Natural killer cell (primary cell): ENCODE measurements at places on chromosomes 4 and X. TPM values are rescaled to one million over a fixed set of nuclear protein-coding genes. Genes with fewer than 3 reads are reported as not detected.

DNA sequence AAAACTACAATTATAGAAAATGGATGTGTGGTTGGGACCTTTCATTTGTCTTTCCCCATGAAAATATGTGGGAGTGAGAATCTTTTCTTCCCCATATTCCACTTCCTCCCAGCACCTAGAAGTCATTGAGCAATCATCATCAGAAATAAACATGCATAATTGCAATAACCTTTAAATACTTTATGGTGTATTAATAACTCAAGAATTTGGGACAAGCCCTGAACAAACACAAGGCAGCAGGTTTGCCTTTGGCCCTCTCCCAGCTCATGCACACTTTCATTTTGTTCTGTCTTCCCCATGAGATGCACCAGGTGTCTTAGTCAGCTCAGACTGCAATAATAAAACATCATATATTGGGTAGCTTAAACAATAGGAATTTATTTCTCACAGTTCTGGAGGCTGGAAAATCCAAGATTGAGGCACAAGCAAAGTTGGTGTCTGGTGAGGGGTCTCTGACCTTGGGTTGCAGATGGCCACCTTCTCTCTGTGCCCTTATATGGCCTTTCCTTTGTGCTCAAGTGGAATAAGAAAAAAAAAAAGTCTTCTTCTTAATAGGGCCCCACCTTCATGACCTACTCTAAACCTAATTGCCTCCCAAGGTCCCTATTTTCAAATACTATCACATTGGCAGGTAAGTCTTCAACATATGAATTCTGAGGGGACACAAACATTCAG is 34.7 kb upstream of the TMEM184C start:
- DNase-seq: no peak
- H3K36me3 ChIP-seq: no peaks in the 10 kb centered on the region
- no peak overlapping the region for H3K4me3 ChIP-seq
- no peaks in the 10 kb centered on the region for H3K4me1 ChIP-seq
- H3K27ac ChIP-seq: no peak overlapping the region

- H3K27me3 ChIP-seq: no peaks in the 10 kb centered on the region
- DNase-seq: peak; percentile 19
- H3K36me3 ChIP-seq: no peaks in the 10 kb centered on the region
- H3K4me1 ChIP-seq: peaks cover 8% of the 10 kb centered on the region
- H3K4me3 ChIP-seq: no peak overlapping the region
- no peak overlapping the region for H3K27ac ChIP-seq
Measured at GRCh38 chrX:15146515-15146914, 123.4 kb downstream of the ASB9 start.

DNA sequence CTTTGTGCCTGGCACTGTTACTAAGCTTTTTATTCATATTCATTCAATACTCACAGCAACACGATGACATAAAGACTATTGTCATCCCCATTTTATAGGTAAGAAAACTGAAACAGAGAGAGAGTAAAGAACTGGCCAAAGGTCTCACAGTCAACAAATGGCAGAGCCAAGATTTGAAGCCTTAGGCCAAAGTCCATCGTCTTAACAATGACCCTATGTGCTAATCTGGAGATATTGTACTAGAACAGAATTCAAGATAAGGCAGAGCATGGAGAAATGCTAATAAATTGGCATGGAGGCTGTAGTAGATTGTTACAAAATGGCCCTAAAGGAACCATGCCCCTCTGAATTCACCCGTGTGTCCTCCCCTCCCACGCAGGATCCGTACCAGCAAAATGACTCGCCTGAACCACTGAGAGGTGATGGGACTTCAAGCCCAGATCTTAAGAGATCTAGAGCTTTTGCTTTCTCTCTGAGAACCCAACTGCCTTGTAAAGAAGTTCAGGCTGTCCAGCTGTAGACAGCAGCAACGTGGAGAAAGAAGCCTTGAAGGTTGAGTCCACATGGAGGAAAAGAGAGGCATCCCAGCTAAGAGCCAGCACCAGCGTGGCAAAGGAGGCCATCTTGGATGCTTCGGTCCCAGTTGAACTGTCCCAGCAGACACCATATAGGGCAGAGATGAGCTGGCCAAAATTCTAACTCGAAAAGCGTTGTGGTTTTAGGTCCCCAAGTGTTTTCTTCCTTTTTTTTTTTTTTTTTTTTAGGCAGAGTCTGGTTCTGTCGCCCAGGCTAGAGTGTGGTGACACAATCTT is 52.8 kb upstream of the RBM47 start:
- DNase-seq: no peak
- H3K27ac ChIP-seq: no peak overlapping the region
- no peaks in the 10 kb centered on the region for H3K36me3 ChIP-seq
- H3K27me3 ChIP-seq: no peaks in the 10 kb centered on the region

DNA sequence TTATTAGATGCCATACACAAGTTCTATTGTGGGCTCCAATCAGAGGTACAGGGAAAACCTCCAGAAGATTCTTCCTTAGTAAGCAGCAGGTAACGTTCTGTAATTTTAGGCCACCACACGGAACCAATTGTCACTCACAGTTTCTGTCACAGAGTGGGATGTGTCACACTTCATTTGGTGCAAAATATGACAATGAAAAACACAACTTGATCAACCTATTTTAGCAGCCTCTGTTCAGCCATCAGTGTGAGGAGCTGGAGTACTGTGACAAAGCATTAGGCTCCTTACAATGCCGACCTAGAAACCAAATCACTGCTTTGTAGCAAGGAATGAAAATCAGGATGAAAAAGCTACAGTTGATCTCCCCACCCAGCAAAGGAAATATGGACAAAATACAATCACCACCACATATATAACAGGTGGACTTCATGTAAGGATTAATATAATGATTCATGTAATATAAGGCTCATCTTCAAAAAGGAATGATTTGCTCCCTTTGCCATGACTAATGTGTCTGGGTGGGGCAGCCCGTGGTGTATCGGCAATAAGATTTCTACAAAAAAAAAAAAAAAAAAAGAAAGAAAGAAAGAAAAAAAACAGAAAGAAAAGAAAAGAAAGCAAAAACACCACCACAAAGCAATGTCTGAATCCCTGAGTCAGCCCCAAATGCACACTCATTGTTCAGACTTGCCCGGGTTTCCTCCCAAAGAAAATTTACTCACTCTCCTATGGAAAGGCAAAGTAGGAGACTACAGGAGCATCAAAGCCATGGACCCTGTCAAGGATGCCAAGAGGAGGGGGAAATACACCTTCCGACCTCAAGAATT is 36.0 kb downstream of the SLC9A7 start:
- H3K27ac ChIP-seq: no peak overlapping the region
- no peaks in the 10 kb centered on the region for H3K4me1 ChIP-seq
- no peak overlapping the region for H3K4me3 ChIP-seq
- no peak for DNase-seq
- H3K36me3 ChIP-seq: no peaks in the 10 kb centered on the region

- no peaks in the 10 kb centered on the region for H3K4me1 ChIP-seq
- H3K36me3 ChIP-seq: no peaks in the 10 kb centered on the region
- no peak for DNase-seq
- H3K4me3 ChIP-seq: no peak overlapping the region
Measured at GRCh38 chrX:84710611-84711010, 208.4 kb upstream of the HDX start.

- no peak for DNase-seq
- H3K27ac ChIP-seq: no peak overlapping the region
- no peaks in the 10 kb centered on the region for H3K36me3 ChIP-seq
- no peaks in the 10 kb centered on the region for H3K27me3 ChIP-seq
- no peaks in the 10 kb centered on the region for H3K4me1 ChIP-seq
Measured at GRCh38 chrX:44228621-44229020, 114.9 kb downstream of the EFHC2 start.

DNA sequence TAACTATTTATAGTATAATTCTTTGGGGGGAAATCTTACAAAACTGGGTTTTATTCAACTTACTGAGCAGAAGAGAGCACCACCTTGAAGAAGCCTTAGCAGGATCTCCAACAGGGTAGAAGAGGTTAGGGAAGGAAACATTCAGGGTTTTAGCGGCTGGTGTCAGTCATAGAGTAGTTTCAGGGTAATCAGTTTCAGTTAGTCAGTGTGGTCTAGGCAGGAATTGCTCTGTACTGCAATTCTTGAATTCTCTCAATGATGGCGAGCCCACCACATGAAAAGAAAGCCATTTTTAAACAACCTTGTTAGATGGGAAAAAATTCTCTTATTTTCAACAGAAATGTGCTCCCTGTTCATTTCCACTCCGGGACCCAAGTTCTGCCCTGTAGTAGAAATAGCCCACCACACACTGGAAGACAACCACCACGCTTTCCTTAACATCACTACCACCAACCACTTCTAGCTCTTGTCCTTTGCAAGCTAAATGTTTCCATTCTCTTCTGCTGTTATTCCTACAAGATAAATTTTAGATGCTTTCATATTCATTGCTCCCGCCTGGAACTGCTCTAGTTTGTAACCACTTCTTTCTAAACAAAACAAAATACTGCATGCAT is 25.9 kb downstream of the COL25A1 start:
- H3K4me3 ChIP-seq: no peak overlapping the region
- no peak for DNase-seq
- no peaks in the 10 kb centered on the region for H3K36me3 ChIP-seq
- H3K4me1 ChIP-seq: no peaks in the 10 kb centered on the region
- no peaks in the 10 kb centered on the region for H3K27me3 ChIP-seq

GRCh38 chr4:37889849-37890800 is 759 bp upstream of the TBC1D1 start:
- DNase-seq: peak; percentile 29
- H3K4me3 ChIP-seq: peak overlapping the region; percentile 65
- H3K36me3 ChIP-seq: no peaks in the 10 kb centered on the region
- H3K27me3 ChIP-seq: no peaks in the 10 kb centered on the region
- H3K27ac ChIP-seq: peak overlapping the region; percentile 10

GRCh38 chr4:29908276-29908675 is 811.9 kb upstream of the PCDH7 start:
- no peak overlapping the region for H3K4me3 ChIP-seq
- no peaks in the 10 kb centered on the region for H3K36me3 ChIP-seq
- no peaks in the 10 kb centered on the region for H3K27me3 ChIP-seq
- H3K27ac ChIP-seq: no peak overlapping the region
- no peaks in the 10 kb centered on the region for H3K4me1 ChIP-seq
- DNase-seq: no peak

DNA sequence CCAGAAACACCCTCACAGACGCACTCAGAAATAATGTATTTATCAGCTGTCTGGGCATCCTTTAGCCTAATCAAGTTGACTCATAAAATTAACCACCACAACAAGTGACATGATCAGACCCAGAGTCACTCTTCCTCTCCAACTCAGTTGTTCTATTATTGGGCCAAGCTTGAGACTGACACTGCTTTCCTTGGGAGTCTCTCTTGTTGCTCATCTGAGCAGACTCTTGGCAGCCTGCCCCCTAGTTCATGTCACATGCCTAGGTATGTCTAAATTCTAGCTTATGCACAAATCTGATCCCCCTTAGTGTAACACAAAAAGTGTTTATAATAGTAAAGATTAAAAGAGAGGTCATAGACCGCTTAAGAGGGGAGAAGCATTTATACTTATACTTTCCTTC is 72.6 kb upstream of the ADAMTS3 start:
- no peaks in the 10 kb centered on the region for H3K27me3 ChIP-seq
- H3K4me3 ChIP-seq: no peak overlapping the region
- no peaks in the 10 kb centered on the region for H3K4me1 ChIP-seq

GRCh38 chr4:138685316-138685715 is 330.3 kb upstream of the NOCT start:
- no peaks in the 10 kb centered on the region for H3K36me3 ChIP-seq
- no peak overlapping the region for H3K27ac ChIP-seq
- H3K4me1 ChIP-seq: no peaks in the 10 kb centered on the region
- H3K27me3 ChIP-seq: no peaks in the 10 kb centered on the region

DNA sequence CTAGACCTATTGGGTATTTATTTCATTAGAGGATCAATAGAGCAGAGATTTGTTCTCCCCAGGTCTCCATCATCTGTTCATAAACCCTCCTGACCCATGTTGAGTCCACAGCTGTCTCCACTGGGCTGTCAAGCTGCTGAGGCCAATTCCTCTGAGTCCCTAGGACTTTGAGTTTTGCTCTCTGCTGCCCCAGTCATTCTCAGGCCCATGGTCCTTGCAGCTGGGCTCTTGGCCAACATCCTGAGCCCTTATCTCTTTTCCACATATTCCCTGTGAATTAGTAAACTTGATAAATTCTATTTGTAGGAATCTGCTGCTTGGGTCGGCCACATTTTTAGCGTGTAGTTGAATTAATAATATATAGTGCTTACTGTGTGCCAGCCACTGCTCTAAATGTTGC is 41.9 kb downstream of the FHL1 start:
- peaks cover 6% of the 10 kb centered on the region for H3K4me1 ChIP-seq
- no peak overlapping the region for H3K27ac ChIP-seq
- no peak for DNase-seq
- H3K27me3 ChIP-seq: no peaks in the 10 kb centered on the region
- no peaks in the 10 kb centered on the region for H3K36me3 ChIP-seq
- no peak overlapping the region for H3K4me3 ChIP-seq

- H3K4me3 ChIP-seq: no peak overlapping the region
- no peaks in the 10 kb centered on the region for H3K36me3 ChIP-seq
- H3K27ac ChIP-seq: no peak overlapping the region
Measured at GRCh38 chr4:21949073-21949457, 493 bp upstream of the KCNIP4 start.

DNA sequence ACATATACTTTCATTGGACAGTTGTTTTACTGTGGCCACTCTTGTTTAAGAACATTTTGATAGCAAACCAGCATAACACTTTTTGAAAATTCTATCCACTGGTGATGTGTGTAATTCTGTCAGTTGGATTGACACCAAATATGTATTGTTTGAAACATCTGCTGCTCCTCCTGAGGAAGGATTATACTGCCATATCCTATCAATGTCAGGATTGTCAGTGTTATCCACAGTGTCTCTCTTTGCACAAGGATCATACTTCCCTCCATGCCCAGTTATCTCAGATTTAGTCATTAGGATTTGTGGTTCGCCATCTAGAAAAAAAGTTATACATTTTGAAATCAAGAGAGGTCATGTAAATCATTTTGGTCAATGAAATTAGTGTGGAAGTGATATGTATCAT is 1859.6 kb downstream of the C4orf33 start:
- no peaks in the 10 kb centered on the region for H3K36me3 ChIP-seq
- no peaks in the 10 kb centered on the region for H3K27me3 ChIP-seq
- no peak for DNase-seq
- no peak overlapping the region for H3K4me3 ChIP-seq
- H3K4me1 ChIP-seq: no peaks in the 10 kb centered on the region

DNA sequence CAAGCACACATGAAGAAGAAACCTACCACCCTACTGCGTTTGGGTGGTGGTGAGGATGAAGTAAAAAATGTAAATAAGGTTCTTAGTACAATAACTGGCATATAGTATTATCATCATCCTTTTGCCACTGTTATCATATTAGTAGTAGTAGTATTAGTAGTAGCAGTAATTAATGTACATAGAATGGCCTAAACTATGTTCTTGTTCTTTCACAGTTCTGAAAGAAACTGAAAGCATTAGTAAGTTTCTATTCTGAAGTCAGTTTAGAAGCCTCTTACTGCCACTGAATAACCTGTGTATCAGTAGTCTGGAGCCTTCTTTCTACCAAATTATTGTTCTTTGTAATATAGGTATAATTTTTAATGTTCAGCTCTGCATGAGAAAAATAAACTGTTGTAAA is 21.0 kb downstream of the COL4A6 start:
- no peak overlapping the region for H3K4me3 ChIP-seq
- H3K4me1 ChIP-seq: no peaks in the 10 kb centered on the region
- no peak for DNase-seq
- no peaks in the 10 kb centered on the region for H3K36me3 ChIP-seq
- no peak overlapping the region for H3K27ac ChIP-seq
- H3K27me3 ChIP-seq: no peaks in the 10 kb centered on the region

SSX2B gene
- not detected for total RNA-seq

SOX3 gene
- not detected for total RNA-seq

- no peaks in the 10 kb centered on the region for H3K27me3 ChIP-seq
- H3K4me3 ChIP-seq: no peak overlapping the region
- H3K27ac ChIP-seq: no peak overlapping the region
- no peaks in the 10 kb centered on the region for H3K4me1 ChIP-seq
Measured at GRCh38 chr4:20904966-20905365, 204.7 kb downstream of the PACRGL start.
